ENCODE measurements at places on chromosomes 12 and 14.

DNA sequence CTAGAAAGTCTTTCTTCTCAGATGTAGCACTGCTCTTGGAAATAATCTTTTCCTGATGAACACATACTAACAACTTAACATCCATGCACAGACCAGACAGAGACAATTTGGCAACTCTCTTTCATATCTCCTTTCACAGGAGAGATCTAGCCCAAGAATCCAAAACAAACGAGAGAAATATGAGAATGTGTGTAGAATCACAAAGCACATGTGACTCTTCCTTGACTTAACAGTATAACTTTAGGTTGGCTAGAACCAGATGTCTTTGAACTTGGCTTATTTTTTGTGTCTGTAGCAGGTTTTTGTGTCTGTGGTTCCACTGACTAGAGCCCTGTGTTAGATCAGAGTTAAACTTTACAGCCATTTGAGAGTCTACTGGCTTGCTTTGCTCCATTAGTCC lies 114.2 kb downstream of the STXBP6 start:
- DNase-seq = no peak

GRCh38 chr14:56268673-56269072 lies 150.5 kb downstream of the PELI2 start:
- DNase-seq = no peak

DNA sequence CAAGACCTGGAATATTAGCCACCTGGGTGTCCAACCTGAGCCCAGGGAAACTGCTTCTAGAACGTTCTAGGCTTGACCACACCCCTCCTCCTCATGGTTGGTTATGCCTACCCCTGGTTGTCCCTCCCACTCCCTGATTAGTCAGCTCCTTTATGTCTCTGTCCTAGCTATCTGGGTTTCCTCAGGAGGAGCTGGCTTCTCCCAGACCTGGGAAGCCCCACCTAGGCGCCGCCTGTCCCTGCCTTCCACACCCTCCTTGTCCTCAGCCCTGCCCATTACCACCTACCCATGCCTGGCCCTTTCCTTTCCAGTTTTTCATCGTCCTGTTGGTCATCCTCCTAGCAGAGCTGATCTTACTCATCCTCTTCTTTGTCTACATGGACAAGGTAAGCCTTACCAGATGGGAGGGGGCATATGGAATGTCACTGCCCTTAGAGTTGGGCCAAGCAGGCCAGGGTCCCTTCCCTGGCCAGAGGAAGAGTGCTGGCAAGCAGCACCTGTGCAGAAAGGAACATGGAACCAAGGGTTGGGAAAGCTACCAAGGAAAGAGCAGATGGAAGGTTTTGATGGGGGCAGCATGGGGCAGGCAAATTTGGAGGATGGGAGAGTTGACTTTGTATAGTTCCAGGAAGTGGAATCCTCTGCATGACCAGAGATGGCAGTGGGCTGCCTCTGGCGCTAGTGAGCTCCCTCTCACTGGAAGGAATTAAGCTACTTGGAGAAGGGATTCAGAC lies 201.7 kb downstream of the TSPAN9 start:
- DNase-seq = no peak

DNA sequence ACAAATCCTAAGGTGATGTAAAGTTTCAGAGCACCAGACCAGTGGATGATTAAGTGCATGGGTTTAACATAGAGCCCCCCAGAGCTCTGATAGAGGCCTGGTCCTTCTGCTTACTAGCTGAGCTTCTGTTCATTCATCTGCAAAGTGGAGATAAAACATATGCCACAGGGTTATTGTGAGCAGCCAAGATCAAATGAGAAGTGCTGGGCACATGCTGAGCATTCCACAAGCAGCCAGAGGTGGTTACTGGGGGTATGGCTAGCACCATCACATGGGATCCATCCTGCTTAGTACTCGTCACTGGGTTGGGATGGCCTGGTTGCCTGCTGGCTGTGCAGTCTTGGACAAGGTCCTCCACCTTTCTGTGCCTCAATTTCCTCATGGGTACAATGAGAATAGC lies 18.0 kb upstream of the SMUG1 start:
- DNase-seq = no peak

DNA sequence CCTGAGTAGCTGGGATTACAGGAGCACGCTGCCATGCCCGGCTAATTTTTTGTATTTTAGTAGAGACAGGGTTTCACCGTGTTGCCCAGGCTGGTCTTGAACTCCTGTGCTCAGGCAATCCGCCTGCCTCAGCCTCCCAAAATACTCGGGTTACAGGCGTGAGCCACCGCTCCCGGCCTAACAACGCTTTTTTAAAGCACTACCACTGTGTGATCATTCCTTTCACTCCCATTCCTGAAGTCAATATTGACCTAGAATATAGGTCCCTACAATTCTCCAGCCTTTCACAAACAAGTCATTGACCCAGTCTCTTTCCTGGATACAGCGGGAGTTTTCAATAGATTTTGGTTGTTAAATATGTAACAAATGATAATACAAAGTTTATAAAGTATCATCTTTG lies 62.8 kb downstream of the KIF21A start:
- peak; percentile 16 for DNase-seq

DNA sequence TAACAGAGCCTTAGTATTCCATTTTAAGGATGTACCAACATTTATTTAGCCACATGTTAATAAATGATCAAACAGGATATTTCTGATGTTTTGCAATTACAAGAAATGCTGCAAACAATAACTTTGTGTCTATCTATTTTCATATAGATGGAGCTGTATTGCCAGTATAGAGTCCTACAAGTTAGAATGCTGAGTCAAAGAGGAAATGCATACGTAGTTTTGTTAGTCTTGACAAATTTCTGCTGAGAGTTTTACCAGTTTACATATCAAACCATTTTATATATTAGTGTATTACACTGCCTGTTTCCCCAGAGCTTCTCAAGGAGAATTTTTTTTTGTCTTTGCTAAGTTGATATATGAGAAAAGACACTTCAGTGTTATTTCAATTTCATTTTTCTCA lies 541.7 kb downstream of the SLC16A7 start:
- no peak for DNase-seq

DNA sequence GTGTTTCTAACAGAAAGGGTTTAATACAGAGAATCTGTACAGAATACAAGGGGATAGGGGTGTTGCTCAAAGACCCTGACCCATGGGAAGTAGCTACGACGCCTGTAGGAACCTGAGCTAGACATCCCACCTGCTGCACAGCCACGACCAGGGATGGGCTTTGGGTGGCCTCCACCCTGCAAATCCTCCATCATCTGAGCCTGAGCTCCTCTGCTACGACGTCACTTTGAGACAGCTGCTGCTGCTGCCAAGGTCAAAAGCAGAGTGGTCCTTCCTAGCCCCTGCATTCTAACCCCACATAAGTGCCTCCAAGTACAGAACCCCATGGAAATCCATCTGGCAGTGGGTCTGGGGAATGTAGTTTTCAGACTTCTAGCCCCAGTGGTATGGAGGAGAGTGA lies 43.8 kb downstream of the JAG2 start:
- no peak for DNase-seq

DNA sequence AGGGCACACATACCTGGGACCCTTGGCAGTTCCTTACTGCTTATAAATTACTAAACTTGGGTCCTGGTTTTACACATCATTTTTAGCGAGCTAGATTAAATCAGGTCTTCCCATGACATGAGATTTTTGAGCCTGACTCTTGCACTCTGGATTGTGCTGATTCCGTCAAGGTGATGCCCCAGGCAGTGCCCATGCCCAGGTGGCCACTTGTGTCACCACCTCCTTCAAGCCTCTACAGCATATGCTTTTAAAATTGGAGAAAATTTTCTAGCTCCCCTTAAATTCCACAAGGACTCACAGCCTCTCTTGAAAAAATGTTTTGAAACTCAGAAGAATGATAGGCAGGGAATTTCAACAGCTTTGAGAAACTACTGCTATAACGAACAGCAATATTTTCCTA lies 9.6 kb downstream of the PTPN21 start:
- DNase-seq = no peak

GRCh38 chr12:78964521-78964920 lies 99.9 kb downstream of the SYT1 start:
- no peak for DNase-seq

DNA sequence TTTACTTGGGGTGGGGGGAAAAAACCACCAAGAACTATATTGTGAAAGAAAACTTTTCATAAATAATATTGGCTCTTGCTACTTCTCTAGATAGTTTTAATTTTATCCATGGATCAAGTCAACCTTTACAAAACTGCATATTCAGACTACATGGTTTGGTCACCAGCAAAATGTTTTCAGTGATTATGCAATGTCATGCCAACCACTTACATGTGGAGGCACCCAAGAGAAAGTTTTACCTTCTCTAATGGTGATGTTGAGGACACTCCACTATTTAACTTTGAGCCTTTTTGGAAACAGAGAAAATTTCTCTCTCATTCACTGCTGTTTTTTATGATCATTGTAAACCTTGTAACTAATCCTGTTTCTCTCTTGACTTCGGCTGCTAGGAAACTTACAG lies 21.6 kb downstream of the PLCZ1 start:
- DNase-seq = no peak

DNA sequence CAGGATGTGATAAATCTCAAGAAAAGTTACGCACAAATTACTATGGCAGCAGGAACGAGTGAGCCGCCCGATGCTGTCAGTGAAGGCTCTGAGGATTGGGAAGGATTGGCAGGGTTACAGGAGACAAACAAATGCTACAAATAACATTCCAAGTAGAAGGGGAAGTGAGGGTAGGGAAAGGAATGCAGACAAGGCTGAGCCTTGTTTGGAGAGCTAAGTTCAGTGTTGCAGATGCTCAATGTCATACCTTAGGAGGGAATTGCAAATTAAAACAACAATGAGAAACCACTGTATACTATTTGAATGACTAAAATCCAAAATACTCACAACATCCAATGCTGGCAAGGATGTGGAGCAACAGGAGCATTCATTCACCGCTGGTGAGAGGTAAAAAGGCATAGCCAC lies 1.3 kb downstream of the CLEC9A start:
- DNase-seq = no peak

- no peak for DNase-seq
Measured at GRCh38 chr12:53560351-53560750, 53.1 kb upstream of the NPFF start.

GRCh38 chr14:67544590-67544989 lies 11.5 kb downstream of the PLEKHH1 start:
- DNase-seq = no peak
